Stimulated activated CD8-positive, alpha-beta memory T cell treated with anti-CD3 and anti-CD28 coated beads, Interleukin-15, amount 100 ng/mL, for 1 hour (primary cell): ENCODE measurements at places on chromosomes 2 and 18.

GRCh38 chr18:3453540-3454364 lies 3.8 kb downstream of the TGIF1 start:
- no peak for DNase-seq

GRCh38 chr2:189312643-189313042 lies 128.6 kb upstream of the WDR75 start:
- no peak for DNase-seq

- DNase-seq, result no peak
These were observed 5.0 kb upstream of the PKDCC start for GRCh38 chr2:42042631-42043355.

- no peak for DNase-seq
These were observed 749.5 kb downstream of the RNF144A start for GRCh38 chr2:7666596-7667259.

- DNase-seq, result no peak
These were observed 116.0 kb downstream of the LIPG start for GRCh38 chr18:49677762-49678413.

DNA sequence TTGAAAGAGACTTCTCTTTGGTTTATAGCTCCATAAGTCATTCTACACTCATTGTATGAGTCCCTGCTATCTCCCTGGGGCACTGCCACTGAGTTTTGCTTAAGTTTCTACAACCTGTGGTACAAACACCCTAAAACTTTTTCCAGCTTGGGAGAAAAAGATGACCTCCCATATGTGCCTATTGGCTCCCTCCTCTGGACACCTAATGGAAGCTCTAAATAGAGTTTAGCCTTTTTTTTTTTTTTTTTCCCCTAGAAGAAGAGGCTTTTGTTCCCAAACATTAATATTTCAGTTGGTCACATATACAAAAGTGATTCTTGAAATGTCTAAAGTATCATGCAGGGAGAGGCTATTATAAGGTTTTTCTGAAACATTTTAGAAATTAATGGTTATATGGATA lies 547.2 kb upstream of the TMEFF2 start:
- DNase-seq, result no peak

DNA sequence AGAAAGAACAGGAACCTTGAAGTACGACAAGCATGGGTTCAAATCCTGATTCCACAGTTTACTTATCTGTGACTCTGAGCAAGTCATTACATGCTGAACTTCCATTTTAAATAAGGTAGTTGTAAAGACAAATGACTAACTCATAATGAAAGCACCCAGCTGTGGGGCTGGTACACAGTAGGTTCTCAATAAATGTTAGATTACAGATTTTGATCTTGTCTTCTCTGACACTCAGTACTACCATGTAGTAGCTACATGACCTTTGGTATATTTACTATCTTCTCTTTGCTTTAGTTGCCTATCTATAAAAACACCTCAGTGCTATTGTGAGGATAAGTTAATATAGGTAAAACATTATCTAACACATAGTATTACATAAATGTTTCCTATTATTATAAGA lies 3.2 kb downstream of the TRAK2 start:
- DNase-seq, result no peak

DNA sequence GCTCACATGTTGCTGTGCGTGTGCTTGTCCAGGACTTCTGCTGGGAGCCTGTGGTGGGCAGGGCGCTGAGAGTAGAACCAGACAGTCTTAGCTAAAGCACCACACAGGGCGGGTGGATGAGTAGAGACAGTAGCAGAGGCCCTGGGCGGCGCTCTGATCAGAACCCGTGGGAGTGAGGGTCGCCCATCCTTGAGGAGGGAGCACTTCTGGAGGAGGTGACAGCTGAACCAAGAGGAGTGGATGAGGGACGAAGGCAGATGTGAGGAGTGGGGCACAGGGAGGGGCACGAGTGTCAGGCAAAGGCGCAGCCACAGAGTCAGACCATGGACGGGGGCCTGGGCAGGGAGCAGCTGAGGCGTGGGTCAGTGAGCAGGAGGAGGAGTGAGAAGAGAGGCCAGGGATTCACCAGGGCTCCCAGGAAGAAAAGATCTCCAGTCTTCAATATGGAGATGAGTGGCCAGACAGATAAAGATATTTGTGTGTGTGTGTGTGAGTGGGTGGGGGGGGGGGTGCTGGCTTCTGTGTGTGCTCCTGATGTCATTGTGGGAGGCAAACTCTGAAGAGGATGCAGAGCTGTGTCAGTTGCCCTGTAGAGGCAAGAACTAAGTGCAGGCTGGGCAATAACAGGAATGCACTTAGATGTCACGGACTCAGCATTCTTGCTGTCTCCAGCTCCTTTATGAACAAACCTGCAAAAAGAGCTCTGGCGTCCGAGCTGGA lies 79.6 kb downstream of the TPO start:
- DNase-seq, result no peak

- no peak for DNase-seq
These were observed 383.1 kb downstream of the GALR1 start for GRCh38 chr18:77632758-77633157.

- no peak for DNase-seq
These were observed 274.8 kb upstream of the HS6ST1 start for GRCh38 chr2:128593518-128593878.

DNA sequence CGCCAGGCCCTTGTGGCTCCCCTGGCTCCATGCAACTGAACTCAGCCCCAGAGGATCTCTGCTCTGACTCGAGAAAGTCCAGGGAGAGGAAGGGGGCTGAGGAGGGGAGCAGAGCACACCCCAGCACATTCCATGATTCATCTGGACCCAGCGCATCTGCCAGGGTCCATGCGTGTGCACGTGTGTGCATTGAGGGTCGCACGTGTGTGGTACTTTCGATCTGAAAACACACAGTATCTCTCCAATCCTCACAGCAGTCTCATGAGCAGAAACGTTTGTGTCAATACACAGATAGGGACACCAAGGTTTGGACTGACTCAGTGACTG lies 146.4 kb upstream of the ID2 start:
- DNase-seq, result no peak

DNA sequence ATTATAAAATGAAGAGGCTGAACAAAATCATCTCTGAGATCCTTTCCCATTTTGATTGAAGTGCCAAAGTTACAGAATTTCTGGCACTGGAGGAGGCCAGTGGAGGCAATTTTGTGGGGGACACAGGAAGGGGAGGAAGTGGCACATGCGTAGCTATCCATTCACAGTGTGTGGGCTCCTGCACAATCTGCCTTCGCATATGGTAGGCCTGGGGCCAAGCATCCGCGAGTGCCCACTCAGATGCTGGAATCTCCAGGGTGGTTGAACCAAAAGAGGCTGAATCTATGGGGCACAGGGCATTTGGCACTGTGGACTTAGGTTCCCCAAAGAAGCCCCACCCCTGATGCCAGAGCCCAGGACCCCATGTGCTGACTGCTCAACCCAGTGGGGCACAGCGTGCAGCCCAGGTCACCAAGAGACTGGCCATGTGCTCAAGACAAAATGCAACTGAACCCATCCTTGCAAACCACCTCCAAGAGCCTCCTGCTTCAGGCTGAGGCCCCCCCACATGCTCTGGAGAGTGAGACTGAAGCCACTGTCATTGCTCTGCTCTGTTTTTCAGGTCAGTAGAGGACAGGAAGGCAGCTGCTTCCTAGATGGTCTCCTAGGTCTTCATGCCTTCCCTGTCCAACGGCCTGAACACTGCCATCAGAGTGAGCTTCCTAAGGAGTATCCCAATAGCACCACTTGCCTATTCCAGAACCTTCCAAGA lies 28.5 kb downstream of the ST8SIA5 start:
- DNase-seq, result no peak

- no peak for DNase-seq
These were observed 99.2 kb upstream of the FAM237A start for GRCh38 chr2:206543073-206543472.

GRCh38 chr2:200786423-200786822 lies 25.3 kb upstream of the BZW1 start:
- DNase-seq, result no peak

GRCh38 chr2:113117541-113118262 lies 9.7 kb upstream of the IL1RN start:
- no peak for DNase-seq

DNA sequence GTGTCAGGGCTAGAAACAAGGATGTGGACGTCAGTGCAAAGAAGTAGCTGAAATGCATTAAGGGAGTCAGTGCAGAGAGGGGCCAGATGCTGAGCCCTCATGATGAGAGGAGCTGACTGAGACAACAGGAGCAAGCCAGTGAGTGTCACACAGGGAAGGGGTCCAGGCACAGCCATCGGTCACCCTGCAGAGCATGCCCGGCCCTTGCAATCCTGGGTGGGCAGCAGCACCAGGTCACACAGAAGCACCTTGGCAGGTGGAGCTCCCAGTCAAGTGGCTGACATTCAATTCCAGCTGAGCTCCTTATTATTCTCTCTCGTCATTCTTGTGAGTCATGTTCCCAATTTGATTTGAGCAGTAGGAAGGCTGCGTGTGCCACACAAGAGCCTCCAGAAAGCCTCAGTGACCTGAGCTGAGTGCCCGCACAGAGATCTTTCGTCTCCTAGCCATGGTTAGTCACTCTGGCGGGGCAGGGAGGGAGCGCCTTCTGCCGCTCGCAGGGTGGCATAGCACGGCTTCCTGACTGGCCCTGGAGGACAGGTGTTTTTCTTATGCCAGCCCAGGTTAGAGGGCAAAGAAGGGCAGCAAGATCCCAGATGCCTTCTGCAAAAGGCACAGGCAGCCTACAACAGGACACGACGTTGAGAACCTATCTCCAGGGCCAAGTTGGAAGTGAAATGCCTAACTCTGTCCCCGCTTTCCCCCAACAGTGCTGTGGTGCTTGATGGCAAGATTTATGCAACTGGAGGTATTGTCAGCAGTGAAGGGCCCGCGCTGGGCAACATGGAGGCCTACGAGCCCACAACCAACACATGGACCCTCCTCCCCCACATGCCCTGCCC lies 220.9 kb downstream of the ATAD2B start:
- DNase-seq, result no peak

DNA sequence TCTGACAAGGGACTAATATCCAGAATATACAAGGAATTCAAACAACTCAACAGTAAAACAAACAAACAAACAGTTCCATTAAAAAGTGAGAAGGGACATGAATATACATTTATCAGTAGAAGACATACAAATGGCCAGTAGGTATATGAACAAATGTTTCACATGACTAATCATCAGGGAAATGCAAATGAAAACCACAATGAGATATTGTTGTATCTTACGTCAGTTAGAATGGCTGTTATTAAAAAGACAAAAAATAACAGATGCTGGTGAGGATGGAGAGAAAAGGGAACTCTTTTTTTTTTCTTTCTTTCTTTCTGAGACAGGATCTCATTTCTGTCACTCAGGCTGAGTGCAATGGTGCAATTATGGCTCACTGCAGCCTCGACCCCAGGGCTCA lies 175.5 kb downstream of the CAMKMT start:
- DNase-seq, result no peak

DNA sequence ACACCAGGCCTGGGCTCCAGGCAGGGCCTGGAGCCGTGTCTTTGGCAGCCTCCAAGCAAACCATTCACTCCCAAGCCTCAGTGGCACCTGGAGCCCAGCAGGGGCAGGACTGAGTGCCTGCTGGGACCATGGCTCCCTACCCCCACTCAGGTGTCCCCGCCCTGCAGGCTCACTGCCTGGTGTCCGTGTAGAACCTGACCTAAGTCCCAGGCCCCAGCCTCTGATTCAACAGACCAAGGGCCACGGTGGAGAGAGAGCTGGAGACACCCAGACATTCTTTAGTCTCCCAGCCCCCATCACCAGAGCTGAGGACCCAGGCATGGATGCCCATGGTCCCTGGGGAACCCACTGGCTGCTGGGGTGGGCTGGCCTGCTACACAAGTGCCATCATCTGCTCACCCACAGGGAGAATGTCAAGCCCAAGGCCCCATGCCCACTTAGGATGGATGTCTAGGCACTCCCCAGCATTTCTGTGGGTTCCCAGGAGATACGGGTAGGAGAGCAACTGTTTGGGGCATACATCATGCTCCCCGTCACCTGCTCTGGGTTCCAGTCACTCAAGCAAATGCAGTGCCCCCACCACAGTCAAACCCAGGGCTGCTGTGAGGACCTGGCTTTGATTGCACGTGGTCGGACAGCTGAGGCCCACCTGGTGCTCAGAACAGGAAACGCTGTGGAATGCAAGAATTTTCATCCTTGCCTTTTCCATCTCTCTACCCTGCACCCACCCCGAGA lies 42.9 kb upstream of the ATG16L1 start:
- no peak for DNase-seq

DNA sequence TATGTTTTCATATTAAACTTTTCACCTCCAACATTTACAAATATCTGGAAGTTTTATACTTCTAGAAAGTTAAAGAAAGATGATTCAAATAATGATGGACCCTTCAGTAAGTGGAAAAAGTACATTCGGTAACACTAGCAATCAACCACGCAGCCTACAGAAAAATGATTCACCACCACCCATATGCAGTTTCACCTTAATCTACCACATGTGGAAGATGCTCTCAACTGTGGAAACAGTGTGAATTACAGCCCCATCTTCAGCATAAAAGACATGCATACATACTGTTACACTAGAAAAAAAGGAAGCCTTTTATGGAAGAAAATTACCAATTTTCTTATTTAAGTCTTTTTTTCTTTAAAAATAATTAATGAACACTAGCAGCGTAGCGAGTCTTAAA lies 1.1 kb downstream of the SLC38A11 start:
- DNase-seq, result no peak

DNA sequence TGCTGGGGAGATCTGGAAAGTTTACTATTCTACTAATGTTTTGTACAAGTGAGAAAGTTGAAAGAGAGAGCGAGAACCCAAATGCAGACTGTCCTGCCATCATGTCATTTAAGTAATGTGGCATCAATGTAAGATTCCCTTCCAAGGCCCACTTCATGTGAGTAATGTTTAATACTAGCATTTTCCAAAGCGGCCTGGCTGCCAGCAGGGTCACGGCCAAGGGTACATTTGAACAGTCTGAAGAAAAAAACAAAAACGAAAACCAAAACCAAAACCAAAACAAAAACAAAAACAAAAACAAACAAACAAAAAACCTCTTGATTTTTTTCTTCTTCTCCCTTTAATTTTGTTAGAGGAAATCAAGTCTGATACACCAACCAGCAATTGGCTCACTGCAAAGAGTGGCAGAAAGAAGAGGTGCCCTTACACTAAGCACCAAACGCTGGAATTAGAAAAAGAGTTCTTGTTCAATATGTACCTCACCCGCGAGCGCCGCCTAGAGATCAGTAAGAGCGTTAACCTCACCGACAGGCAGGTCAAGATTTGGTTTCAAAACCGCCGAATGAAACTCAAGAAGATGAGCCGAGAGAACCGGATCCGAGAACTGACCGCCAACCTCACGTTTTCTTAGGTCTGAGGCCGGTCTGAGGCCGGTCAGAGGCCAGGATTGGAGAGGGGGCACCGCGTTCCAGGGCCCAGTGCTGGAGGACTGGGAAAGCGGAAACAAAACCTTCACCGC lies 2.2 kb downstream of the HOXD10 start:
- DNase-seq, result no peak

GRCh38 chr2:39107724-39108273 lies 13.1 kb downstream of the SOS1 start:
- DNase-seq, result no peak

GRCh38 chr2:70321370-70321769 lies 19.5 kb upstream of the FAM136A start:
- no peak for DNase-seq

DNA sequence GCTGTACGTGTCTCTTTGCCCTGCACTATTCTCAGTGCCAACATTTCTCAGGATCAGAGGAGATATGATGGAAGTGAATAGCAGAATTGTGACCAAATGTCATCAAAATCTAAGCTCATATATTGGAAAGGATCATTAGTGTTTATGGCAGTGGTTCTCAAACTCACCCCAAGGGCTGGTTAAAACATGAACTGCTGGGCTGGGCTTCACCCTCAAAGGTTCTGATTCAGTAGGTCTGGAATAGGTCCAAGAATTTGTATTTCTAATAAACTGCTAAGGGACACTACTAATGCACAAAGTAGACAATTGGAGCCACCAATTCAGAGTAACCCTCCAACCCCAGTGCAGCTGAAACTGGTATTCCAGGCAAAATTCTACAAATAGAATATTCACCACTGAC lies 317.9 kb upstream of the UBE2E3 start:
- DNase-seq, result no peak
